Head of caudate nucleus (tissue), 42 donors: ENCODE measurements at places on chromosomes 4 and X.

DNA sequence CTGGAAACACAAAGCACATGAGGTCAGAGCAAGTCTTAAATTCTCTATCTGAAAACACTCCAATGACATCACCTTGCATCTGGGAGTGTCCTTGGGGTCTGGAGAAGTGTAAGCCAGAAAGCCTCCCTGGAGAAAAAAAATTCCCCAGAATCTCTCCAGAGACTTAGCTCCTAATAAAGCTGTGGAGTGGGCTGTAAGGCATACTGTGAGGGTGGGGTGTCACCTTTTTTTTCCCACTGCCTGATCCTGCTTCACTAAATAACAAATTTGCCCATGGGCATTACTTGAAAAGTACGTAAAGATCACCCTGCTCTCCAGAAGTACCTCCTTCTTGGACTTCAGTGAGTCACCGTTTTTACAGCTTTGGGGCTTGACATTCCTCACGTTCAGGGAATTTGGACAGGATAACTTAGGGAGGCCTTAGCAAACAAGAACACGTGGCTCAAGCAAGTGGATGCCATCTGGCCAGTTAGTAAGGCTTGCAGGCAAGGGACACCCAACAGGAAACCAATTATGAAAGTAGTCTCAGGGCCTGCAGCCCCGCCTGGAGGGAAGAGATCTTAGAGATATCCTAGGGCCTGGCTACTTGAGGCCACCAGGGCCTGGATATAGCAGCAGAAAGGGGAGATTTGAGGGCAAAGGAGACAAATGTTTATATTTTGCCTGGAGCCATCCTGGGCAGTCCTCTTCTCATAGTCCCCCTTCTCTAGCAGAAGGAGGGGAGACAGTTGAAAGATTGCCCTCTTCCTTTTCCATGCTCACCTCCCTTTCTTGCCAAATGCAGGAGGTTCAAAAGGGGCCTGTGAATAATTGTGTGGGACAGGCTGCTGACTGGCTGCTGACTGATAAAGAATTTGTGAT is 60.1 kb upstream of the PLAC1 start:
- no peak for DNase-seq

DNA sequence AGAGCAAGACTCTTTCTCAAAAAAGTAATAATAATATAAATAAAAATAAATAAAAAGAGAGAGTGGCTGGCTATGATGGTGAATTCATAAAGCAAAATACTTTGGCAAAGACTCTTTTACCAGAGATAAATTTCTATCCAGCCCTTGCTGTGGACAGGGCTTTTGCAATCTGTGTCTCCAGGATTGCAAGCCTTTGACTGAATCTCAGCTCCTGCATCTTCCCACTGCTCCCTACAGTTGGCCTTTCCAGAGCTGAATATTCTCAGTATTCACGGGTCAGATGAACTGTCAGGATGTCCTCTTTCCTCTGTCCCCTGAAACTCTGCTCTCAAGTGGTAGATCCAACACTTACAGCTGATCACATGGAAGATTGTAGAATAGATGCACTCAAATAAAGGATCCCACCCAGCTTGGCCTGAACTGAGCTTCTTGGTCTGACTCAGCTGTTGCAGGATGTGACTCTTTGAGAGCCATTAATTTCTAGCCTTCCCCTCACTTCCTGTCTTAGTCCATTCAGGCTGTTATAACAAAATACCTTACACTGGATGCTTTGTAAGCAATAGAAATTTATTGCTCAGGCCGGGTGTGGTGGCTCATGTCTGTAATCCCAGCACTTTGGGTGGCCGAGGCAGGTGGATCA is 123.4 kb upstream of the GUCY1A1 start:
- no peak for DNase-seq

DNA sequence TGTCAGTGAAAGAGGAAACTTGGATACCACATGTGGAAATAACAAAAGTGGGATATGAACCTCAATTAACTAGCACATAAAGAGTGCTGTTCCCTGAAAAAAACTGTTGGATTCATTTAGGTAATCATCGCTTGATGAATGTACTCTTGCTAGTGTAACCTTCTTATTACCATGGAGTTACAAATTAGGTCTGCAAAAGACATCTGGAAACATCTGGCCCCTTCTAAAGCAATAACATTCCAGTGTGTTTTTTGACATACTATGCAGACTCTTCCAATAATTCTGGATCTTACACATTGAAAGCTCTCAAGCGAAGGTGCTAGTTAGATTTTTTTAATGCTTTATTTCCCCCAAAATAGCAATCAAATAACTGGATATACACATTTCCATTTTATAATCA is 134.6 kb downstream of the ATP10D start:
- DNase-seq: no peak

DNA sequence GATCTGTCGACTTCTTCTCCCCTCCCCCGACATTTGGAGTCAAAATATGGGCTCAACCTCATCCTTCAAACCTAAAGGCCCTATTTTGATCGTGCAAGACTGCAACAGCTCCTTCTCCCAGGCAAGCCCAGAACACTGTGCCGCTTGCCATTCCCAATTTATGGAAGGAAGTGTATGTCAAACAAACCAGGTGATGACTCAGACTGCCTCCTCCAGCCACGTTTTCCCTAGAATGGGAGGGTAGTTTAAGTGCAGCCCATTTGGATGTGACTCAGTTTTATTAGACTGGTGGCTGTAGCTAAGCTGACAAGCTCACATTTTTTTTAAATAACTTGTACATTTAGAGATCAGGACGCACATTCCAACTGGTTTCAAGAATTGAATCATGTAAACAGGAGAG is 570.4 kb upstream of the DIPK2B start:
- peak; percentile 39 for DNase-seq

DNA sequence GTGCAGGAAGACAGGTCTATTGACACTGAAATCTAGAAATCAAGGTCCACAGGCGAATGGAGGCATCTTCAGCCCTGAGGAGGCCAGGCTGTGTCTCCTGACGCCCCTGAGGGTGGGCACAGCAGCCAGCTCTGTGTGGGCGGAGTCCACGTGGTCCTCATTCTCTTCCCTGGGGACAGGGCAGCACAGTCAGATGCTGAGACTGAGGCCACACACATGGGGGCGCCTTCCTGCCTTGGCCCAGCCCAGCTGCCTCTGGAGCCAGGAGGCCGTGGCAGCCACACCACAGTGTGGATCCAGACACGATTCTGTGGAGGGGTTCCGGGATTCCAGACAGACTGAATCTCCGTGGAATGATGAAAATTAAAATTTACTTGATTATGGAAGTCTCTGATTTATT is 20.8 kb downstream of the FGFR3 start:
- no peak for DNase-seq

- DNase-seq: no peak
These were observed 1269.5 kb downstream of the RAPGEF2 start for GRCh38 chr4:160372390-160372789.

DNA sequence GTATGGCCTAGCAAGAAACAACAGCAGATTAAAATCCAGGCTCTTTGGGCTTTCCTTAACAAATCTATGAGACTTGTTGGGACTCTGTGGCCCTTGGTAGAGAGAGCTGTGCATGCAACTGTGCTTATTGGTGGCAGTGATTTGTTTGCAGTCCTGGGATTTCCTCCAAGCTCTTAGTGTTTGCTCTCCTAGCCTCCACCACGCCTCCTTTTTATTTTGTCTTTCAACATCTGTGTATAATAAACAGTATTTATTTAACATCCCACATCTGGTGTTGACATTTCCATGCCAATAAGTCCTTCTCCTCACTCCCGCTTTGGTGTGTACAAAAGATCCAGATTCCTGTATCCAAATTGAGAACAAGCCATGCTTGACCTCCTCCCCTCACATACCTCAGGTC is 3.1 kb downstream of the TNMD start:
- no peak for DNase-seq
